ENCODE measurements at places on chromosomes 7 and 10.
A peak's percentile ranks its signal among the peaks of the same experiment; 100 is the strongest.

- no peak for DNase-seq
These were observed 67.1 kb downstream of the CUBN start for GRCh38 chr10:17062493-17062892.

DNA sequence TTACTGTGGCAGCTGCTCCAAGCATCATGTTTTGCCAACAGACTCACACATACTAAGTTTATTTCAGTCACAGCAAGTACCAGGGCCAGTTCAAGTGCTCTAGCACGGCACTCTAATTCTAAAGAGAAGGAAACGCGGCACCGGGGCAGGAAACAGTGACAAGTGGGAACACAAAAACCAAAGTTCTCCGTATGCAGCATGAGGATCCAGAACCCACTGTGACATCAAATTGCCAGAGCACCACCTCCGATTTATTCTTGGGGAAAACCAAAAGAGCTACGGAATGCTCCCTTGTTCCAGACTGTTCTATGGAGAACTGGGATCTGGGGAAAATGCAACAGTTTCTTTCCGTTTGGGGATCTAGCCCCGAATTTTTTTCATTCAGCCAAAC is 448 bp upstream of the PTER start:
- peak; percentile 37 for DNase-seq

DNA sequence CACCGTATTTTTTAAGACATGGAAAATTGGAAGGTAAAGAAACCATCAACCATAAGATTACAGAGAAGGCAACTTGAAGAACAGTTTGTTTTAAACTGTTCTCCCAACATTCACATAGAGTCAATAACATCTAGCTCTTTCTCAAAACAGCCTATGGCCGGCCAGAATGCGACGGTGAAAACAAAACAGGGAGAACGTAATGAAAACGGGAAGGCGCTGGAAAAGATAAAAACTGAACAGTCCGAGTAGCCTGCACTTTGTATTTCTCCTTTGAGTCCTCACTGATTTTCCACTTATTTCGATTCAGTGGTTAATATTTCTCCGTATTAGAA is 637 bp downstream of the MICU1 start:
- no peak for DNase-seq

DNA sequence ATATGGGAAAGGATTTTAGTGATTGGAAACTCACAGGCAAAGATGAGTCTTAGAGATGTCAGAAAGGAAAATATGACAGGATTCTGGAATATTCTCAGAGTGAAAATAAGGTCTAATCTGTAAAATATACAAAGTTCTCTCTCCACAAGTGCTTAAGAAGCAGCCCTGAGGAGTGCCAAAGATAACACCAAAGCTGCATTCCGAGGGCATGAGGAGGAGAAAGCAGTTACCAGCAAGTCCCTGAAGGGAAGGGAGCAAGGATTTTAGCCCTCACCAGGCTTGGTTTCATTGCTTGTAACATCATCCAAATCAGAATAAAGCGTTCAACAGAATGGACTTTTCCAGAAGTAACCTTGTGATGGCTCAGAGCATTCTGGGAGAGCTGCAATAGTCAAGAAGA is 31.4 kb upstream of the DLX6 start:
- no peak for DNase-seq

DNA sequence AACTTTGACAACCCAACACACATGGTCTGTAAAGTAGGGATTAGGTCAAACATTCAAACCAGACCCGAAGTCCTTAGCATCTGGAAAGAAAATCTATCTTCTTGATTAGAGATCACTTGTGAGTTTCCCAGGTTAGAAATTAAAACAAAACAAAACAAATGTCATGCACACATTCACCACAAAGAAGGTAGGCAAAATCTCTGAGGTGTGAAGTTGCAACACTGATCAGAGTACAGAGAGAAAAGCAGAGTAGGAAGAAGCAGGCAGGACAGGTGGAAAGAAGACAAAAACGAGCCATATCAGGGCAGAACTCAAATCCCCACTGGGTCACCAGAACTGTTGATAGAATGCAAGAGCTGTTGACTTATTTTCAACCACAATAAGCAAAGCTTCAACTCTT is 102.8 kb upstream of the THSD7A start:
- DNase-seq: no peak

- DNase-seq: peak; percentile 16
These were observed 13.1 kb downstream of the UMAD1 start for GRCh38 chr7:7653593-7654187.

DNA sequence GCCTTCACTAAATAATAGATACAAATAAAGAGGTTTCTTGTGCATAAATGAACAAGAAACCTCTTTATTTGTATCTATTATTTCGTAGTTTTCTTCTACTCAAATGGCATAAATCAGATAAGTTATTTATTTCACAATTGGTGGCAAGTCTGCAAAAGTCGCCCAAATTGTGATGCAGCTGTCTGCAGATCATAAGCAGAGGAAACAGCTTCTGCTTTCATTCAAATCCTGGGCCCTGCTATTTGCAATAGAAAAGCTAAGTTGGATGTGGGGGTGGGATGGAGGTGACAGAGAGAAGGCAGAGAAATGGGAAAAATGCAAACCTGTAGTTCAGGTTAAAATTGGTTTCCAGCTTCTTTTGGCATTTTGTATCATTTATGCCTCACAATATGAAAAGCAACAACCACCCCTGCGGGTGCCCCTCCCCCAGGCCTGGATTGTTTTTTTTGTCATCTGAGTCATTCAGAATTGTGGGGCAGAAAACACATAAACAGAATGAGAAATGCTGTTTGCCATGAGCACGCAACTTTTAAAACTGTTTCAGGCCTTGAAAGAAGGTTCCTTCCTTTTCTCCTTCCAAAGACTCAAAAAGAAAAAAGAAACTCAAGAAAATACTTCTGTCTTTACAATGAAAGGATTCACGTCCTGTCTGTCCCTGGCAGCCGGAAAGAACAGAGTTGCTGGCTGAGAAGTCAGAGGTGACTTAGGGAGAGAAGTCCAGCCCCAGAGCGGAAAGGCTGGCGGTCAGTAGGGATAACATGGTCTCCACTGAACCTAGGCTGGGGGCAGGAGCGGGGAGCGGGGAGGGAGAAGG is 132.9 kb downstream of the BAMBI start:
- no peak for DNase-seq

- no peak for DNase-seq
These were observed 17.0 kb upstream of the SFR1 start for GRCh38 chr10:104104926-104105325.

DNA sequence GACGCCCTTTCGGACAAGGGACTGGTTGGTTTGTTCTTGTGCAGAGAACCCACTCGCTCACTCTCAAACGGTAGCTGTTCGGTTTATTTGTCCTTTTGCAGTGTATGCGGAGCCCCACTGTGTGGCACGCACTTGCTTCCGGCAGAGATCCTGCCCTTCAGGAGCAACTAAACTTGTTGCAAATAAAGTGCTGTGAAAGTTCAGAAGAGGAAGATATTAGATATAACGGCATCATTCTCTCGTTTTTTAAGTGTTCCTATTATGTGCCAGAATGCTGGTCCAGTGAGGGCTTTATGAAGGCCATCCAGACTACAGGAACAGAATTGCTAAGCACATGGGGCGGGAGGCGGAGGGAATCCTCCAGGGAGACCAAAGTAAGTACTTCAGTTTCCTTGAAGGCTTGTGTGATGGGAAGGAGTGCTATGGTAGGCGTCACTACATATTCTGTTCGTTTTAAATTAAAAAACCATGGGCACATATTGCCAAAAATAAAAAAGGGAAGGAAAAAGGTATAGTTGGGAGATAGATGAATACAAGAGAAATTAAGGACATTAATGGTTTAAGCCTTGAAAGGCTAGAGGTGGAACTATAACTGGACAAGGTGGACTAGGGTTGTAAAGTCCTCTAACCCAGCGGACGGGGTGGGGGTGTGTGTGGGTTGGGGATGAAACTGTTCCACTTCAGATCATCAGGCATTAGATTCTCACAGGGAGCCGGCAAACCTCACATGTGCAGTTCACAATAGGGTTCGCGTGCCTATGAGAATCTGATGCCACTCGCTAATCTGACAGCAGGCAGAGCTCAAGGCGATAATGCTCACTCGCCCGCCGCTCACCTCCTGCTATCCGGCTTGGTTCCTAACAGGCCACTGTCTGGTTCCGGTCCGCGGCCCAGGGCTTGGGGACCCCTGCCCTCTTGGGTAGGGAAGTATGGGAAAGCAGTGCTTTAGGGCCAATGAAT is 704 bp upstream of the ERLIN1 start:
- peak; percentile 16 for DNase-seq

- DNase-seq: no peak
These were observed 81.6 kb downstream of the ETV1 start for GRCh38 chr7:13907831-13908230.

GRCh38 chr7:55723621-55723941 is 139.0 kb downstream of the SEPTIN14 start:
- no peak for DNase-seq

GRCh38 chr7:136045992-136046391 is 68.8 kb upstream of the MTPN start:
- no peak for DNase-seq

GRCh38 chr10:93821051-93821772 is 63.5 kb downstream of the LGI1 start:
- no peak for DNase-seq

GRCh38 chr7:141820067-141820466 is 21.2 kb downstream of the PRSS37 start:
- DNase-seq: no peak

GRCh38 chr10:19549503-19549902 is 266.7 kb upstream of the PLXDC2 start:
- DNase-seq: no peak

DNA sequence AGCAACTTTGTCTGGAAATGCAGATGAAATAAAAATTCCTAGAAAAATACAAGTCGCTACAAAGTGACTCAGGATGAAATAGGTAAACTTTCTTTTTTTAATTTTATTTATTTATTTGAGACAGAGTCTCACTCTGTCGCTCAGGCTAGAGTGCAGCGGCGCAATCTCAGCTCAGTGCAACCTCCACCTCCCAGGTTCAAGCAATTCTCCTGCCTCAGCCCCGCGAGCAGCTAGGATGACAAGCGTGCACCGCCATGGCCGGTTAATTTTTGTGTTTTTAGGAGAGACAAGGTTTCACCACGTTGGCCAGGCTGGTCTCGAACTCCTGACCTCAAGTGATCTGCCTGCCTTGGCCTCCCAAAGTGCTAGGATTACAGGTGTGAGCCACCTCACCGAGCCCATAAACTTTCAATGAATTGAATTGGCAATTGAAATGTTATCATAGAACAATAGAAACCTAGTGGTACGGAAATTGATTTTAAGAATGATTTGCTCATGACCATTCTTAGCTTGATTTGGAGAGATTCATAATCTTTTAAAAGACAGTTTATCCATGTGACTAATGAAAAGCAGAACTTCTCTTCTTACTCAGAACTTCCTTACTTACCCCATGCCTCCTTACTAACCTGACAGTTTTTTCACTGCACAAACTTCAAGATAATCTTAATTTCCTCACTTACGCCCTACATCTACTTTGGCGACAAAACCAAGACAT is 161.7 kb downstream of the FAM107B start:
- DNase-seq: no peak

DNA sequence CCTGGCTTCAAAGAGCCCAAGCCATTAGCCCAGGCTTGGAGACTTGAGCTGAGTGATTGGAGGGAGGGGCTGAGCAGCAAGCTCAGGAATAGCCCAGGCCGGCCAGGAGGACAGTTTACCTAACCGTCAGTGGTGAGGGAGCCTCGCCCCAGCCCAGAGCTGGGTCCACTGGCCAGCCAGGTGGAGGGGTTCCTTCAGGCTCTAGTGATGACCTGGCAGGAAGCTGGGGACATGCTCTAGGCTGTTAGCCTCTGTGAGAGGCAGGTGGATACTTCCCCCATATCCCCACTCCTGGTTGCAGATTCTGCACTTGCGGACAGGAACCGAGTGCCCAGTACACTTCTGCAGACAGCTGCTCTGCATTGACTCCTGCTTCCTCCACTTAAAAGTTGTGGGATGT is 61.2 kb upstream of the ANTXRL start:
- peak; percentile 4 for DNase-seq

DNA sequence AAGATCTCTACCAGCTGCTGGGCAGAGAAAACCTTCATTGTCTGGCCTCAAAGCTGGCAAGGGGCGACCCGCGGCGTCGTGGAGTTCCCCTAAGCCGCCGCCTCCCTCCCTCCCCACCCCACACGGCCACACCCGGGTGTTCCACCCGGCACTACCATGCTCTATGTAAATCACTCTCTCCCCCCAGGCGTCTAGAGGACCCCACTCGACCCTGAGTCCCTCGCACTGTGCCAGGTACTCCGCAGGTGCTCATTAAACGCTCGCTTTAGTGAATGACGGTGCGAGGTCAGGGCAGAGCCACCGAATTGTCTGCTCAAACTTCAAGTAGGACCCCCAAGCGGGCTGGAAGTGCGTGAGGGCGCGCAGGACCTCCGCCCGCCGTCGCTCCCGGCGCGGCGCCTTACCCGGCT is 628 bp downstream of the PARP12 start:
- peak; percentile 49 for DNase-seq

GRCh38 chr10:131959841-131960240 is 21.9 kb downstream of the BNIP3 start:
- DNase-seq: no peak

GRCh38 chr10:75493464-75493863 is 62.0 kb downstream of the LRMDA start:
- DNase-seq: no peak

GRCh38 chr10:88241501-88241900 is 341.6 kb downstream of the RNLS start:
- no peak for DNase-seq

- no peak for DNase-seq
These were observed 109.2 kb upstream of the AGK start for GRCh38 chr7:141441837-141442627.

DNA sequence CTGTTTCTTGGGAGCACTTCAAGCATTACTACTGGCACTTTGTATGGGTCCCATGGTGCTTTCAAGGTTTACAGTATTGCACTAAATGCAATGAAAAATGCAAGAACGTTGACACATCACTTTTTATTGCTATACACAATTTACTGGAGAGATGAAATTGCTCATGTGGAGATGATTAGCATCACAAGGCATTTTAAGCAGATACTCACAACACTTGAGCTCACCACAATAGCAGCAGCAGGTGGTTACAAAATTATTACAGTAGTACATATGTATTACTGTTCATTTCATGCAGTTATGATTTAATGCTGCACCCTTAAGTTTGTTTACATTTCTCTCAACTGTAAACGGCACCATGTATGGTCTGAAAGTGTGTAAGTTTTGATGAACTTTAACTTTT is 537.7 kb downstream of the GRM8 start:
- DNase-seq: no peak

DNA sequence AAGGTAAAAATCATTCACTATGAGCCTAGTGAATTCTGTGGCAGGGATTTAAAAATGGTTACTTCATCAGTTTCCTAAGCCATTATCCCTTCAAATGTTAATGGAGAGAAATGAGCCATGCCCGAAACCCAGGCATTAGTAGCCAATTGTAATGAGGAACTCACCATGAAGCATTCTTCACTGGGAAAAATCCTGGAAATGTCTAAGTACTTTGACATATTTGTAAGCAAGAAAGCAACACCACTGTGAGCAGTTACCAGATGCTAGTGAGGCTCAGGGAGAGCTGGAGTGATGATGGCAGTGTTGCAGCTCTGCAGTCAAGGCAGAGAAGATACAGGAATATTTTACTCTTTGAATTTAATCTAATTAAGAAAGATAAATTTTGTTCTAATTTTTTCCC is 220.0 kb upstream of the MBL2 start:
- DNase-seq: no peak

GRCh38 chr7:109696723-109697122 is 1127.0 kb downstream of the DNAJB9 start:
- DNase-seq: no peak
